Omental fat pad (tissue), 4 donors: ENCODE measurements at places on chromosomes 4 and X. TPM values are rescaled to one million over a fixed set of nuclear protein-coding genes. Genes with fewer than 3 reads are reported as not detected.

POU4F2 gene
- total RNA-seq = not detected

ASMTL gene
- 27.3 TPM for total RNA-seq

ARHGAP4 gene
- 43.5 TPM for total RNA-seq

ENOX2 gene
- total RNA-seq = 10.2 TPM

SPANXN5 gene
- not detected for total RNA-seq

DNA sequence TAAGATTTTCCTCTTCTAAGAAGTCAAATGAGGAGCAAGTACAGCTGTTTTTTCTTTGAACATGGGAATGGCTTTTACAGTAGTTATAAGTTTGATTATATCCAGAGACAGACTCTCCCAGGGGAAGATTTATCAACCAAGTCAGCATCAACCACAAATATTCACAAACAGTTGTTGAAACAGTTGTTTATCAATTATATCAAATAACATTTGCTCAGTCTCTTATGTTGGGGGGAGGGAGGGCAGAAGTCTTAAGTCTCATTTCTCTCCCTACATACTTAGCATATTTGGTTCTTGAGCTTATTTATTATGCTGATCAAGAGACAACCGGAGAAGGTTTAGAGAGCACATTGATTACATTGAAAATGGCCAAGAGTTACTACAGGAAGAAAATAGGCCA, 110.1 kb downstream of the FBXO8 start:
- DNase-seq = no peak

DNA sequence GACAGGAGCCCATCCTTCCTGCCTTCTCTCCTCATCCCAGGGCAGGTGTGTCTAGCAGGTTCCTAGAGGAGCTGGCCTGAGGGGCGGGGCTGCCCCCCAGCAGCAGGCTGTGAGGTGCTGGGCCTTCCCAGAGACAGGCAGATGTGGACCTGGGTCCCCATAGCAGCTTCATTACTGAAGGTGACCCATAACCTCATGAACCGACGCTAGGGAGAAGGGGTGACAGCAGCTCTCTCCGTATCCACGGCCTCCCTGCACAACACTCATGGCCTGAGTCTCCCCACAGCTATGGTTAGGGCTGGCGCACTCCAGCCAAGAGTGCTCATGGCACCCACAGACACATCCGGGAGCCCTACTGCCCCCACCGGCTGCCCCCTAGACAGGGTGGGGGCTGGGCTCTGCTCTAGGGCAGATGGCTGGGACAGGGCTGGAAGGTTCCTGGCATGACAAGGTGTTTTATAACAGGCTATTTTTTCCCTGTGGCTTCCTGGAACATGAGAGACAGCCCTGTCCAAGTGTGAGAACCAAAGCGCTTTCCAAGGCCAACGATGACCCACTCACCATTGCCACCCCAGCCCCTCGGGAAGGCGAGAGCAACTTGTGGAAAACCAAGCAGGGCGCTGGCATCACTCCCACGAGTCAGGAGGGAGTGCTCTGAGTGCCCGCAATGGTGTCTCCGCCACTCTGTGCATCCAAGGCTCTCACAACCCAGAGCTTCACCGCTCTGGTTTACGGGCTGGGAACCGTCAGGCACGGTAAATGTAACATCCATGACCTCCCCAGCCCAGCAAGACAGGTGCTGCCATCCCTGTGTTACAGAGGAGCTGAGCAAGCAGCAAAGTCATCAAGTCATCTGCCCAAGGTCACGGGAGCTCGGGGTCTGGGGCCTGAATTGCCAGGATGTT, 59.8 kb downstream of the ACOX3 start:
- no peak for DNase-seq

DNA sequence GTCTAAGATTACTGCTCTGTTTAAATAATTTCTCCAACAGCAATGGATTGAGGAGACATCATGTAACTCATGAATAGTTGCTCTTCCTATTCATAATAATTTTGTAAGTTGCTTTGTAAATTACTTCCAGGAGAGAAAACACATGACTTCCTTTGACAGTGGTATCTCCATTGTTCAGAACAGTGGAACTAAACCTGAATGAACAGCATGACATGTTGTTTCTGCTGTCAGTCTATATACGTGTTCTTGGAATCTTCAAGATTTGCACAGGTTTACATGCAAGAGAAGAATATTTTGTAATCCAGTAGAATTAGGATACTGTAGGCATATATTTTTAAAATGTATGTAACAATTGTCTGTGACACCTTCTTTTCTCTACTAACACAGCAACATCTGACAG, 618.8 kb upstream of the GRID2 start:
- DNase-seq = no peak

GRCh38 chrX:102727761-102728160, 7.2 kb downstream of the GPRASP3 start:
- no peak for DNase-seq
